ENCODE measurements at places on chromosomes 2 and 18. TPM values are rescaled to one million over a fixed set of nuclear protein-coding genes. Genes with fewer than 3 reads are reported as not detected.

ADAM23 gene
- polyA plus RNA-seq: 74.9 TPM

MTIF2 gene
- 25.2 TPM for polyA plus RNA-seq

FSHR gene
- polyA plus RNA-seq: not detected

TNFAIP6 gene
- 0.17 TPM for polyA plus RNA-seq

CNDP1 gene
- polyA plus RNA-seq: 2.3 TPM
